ENCODE measurements at places on chromosomes 6 and 20.

- DNase-seq = no peak
These were observed 40.4 kb downstream of the TAB2 start for GRCh38 chr6:149357726-149358538.

DNA sequence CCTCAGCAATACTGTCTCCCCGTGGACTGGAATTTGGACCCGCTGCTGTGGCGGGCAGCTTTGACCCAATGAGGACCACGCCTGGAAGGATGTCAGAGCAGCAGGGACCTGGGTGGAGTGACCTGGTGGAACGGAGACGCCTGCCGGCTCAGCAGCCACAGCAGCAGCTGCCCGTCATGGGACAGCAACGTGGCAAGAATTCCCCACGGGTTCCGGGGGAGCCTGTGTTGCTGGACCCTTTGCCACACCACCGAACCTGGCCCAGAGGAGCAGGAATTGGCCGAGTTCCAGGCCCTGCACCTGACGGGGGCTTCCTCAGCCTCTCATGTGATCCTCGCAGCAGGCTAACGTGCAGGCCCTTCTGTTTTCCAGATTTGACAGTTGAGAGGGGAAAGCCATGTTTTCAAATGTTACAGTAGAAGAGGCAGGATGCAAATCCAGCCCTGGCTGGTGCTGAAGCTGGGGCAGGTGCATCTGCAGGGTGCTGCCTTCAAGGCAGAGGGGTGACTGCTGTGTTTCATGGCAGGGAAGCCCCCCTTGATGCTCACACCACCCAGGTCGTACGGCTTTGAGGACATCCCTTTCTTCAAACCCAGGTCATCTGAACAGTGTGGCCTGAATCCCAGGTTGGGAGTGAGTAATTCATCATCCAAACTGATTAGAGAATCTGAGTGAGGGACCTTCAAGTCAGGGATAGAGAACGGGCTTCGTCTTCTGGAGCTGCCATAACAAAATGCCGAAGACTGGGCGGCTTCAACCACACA is 93.4 kb downstream of the THBS2 start:
- no peak for DNase-seq

- no peak for DNase-seq
These were observed 205.4 kb downstream of the ZFAND3 start for GRCh38 chr6:38024908-38025307.

- peak; percentile 92 for DNase-seq
These were observed 126.0 kb upstream of the ADGRF1 start for GRCh38 chr6:47168180-47168579.

GRCh38 chr20:57983082-57983481 is 245.4 kb downstream of the ANKRD60 start:
- no peak for DNase-seq

GRCh38 chr6:3288711-3289663 is 30.2 kb downstream of the PSMG4 start:
- DNase-seq = no peak

DNA sequence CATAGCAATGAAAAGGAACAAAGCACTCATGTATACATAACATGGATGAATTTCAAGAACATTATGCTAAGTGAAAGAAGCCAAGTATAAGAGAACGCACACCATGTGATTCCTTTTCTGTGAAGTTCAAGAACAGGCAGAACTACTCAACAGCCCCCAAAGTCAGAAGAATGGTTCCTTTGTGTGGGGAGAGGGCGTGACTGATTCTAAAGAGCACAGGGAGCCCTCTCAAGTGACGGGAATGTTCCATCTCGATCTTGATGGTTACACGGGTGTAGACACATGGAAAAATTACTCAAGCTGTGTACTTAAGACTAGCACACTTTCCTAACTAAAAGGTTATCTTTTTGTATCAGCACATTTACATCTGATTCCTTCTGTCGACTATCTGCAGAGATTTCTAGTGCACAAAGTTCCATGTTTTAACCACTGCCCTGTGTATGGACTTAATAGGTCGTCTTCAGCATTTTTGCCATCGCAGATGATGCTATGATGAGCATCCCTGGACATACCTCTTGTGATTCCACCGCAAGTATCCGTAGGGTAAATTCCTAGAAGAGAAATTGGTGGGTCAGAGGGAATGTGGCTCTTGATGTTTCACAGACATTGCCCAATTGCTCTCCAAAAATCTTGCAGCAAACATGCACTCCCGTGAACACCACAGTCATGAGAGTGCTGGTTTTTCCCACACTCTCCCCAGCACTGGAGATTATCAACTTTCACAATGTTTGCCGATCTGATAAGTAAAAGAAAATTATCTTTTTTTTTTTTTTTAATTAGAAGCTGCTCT is 279.3 kb downstream of the BMP7 start:
- no peak for DNase-seq

- DNase-seq = no peak
These were observed 132.6 kb downstream of the BANF2 start for GRCh38 chr20:17832236-17832915.

- no peak for DNase-seq
These were observed 14.8 kb downstream of the BANF2 start for GRCh38 chr20:17714597-17714996.

GRCh38 chr6:70164556-70164955 is 138.3 kb downstream of the COL9A1 start:
- no peak for DNase-seq

DNA sequence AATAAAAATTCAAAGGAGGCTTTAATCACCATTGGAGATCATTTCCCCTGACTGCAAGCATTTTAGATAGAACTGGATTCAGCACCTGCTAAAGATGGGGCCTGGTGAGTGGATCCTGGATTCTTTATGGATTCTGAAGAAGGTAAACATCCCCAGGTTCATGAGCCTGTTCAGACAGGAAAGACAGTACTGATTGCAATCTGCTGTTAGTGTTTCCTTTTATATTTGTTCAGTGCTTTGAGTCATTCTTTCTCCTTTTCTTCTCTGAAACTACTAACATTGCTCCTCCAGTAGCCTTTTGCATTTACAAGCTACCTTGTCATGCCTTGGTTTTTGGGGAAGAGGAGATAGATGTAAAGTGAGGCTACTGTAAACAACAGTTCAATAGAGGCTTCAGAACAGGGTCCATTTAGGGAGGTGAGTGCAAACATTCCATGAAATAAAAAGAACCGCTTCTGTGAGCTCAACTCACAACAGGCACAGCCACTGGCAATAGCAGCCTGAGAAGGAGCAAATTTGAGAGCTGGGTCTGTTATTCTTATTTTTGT is 66.4 kb upstream of the PRL start:
- DNase-seq = no peak

GRCh38 chr6:3654436-3654835 is 97.1 kb downstream of the PXDC1 start:
- DNase-seq = no peak

GRCh38 chr6:154429711-154430110 is 73.1 kb upstream of the IPCEF1 start:
- DNase-seq = no peak

DNA sequence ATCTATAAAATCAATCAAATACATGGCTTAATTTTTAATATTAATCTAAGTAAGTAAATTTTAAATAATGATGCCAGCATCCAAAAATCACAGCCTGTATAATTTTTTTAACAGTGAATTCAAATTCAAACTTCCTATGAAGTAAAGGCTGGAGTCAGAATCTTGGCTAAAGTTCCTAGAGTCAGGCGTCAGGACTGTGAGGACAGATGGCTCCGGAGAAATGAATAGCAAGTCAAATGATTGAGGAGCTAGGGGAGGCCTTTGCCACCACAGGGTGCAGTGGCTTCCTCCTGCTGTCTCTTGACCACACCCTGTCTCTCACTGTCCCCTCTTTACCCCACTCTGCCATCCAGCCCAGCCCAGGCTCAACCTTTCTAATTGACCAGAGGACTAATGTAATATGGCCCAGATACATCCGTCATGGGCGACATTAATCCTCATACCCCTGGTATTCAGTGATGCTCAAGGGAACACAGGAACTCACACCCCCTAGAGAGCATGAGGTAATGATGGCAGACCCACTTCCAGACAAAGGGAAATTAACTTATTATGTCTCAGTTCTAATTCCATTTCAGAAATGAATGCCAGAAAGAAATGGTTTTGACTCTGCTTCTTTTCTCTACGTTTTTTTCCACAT is 53.4 kb downstream of the OPRM1 start:
- no peak for DNase-seq

DNA sequence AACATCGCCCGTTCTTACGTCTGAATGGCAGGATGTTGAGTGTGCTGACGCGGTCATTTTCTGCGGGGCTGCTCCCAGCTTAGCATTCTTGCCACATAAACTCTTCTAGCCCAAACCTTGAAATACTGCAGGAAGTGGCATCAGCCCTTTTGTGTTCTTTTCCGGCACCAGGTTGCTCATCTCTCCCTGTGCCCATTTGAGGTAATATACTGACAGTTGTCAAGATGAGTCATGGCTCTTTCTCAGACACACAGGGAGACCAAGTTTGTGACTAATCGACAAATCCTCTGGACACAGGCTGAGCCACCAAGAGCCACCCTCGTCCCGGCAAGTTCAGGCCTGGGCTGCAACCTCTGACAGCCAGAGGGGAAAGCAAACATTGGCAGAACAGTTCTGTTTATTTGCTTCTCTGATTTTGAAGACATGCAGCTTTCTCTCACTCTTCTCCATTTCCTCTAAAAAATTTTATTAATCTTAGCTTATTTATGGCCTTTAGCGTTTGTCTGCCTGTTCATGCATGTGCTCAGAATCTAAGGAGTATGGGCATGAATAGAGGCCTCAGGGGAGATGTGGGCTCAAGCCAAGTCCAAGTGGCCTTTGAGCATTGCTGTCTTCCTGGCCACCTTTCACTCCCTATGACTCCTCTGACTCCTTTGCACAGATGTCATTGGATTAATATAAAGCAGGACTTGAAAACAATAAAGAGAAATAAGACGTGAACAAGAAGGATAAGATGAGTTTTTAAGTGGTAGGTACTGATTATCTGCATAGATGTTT is 328.2 kb upstream of the JAG1 start:
- DNase-seq = no peak

DNA sequence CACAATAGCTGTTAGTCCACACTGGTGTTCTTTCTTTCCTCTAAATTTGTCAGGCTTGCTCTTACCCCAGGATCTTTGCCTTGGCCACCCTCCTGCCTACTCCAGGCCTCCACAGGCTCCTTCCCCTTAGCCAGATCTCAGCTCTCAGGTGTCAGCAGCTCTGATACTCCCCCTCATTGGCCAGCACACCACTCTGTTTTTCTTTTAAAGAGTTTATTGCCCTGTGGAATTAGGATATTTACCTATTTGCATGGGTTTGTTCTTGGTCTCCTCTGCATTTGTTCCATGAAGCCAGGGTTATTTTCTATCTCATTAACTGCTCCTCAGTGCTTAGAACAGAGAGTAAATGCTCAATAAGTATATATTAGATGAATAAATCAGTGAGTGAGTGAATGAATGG is 36.8 kb downstream of the GCNT2 start:
- no peak for DNase-seq

DNA sequence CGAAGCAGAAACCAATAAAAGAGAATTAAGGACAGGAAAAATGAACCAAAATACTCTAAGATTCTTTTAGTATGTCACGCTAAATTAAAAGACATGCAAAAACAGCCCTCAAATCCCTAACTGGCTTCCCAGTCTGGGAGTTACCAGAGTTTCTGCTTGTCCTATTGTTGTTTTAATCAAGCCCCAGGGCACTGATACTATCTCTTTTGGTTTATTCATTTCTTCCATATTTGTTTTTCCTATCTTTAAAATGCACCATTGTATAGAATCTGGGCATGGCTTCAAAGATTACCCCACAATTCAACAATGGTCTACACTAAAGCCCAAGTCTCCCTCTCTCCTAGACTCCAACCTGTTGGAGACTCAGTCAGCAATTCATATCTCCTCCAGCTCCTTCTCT is 169.1 kb downstream of the MYLK4 start:
- no peak for DNase-seq

GRCh38 chr6:117506180-117506835 is 23.8 kb downstream of the DCBLD1 start:
- no peak for DNase-seq

- no peak for DNase-seq
These were observed 10.9 kb upstream of the PGC start for GRCh38 chr6:41757931-41758640.

DNA sequence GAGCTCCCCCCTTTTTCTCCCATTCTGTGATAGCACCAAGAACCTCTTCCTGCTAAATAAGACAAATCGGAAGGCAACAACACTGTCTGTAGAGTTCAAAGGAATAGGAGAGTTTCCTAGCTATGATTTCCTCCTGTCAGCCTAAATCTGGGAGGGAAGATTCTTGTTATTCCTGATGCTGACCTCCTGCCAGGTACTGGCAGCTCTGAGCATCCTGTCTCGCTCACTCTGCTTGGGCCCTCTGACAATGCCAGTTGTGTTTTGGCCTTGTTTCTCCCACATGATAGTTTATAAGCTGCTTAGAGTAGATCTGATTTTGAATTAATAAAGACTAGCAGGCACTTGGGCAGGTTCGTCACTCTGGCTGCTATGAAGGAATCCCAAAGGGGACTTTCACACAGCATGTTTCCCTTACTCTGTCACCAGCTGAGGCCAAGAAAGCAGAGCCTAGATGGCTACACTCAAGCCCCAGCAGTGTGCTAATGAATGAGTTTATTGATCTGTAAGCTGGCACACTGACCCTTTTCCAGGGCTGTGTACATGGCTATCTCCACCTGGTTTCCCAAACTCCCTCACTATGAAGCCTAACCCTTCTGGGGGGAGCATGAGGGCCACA is 52.3 kb downstream of the UQCC1 start:
- DNase-seq = no peak

GRCh38 chr6:131013495-131013894 is 49.5 kb downstream of the EPB41L2 start:
- DNase-seq = no peak

DNA sequence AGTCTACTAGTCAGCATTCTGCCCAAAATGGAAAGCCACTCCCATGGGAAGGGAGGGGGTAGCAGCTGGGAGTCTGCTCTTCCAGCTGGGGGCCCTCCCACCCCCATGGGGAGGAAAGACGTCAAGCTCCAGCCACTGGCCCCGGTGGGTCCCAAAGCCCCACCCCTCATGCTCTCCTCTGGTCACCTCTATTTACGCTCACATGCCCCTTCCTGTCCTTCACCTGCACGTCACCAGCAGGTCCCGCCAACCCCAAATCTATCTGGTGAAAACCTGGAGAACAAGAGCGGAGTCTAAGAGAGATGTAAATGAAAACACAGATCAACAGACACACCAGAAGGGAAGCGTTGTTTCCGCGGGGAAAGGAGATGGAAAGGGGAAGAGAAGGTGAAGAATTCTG is 30.0 kb upstream of the ZBP1 start:
- DNase-seq = no peak

- no peak for DNase-seq
These were observed 530.8 kb downstream of the BCKDHB start for GRCh38 chr6:80637312-80637711.

- DNase-seq = no peak
These were observed 46.2 kb downstream of the SLC22A1 start for GRCh38 chr6:160167604-160168399.

Measured in inflammatory macrophage treated with lipopolysaccharide for 4 hours (primary cell).